ENCODE measurements at places on chromosomes 11 and 22.

DNA sequence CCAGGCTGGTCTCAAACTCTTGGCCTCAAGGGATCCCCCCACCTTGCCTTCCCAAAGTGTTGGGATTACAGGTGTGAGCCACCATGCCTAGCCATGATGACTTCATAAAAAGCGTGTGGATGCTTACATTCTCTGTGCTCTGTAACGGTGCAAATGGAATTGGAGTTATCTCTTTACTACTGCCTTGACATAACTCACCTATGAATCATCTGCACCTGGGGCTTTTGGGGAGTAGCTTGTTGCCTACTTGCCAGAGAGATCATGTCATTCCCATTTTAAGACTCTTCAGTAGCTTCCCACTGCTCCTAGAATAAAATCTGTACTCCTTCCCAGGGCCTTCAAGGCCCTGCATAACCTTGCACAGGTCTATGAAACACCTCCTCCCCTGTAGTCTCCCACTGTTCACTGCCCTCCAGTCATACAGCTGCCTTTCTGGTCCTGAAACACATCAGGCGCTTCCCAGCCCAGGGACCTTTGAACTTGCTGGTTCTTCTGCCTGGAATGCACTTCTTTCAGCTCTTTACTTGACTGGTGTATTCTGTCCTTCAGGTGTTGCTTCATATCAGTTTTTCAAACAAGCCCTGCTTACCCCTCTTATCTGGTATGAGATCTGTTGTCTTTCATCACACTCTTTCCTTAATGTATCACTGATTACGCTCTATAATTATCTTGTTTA, 19.6 kb upstream of the MOGAT2 start:
- no peaks in the 10 kb centered on the region for H3K4me1 ChIP-seq
- no peaks in the 10 kb centered on the region for H3K36me3 ChIP-seq
- H3K4me3 ChIP-seq: no peak overlapping the region
- DNase-seq: no peak
- H3K27ac ChIP-seq: no peak overlapping the region

DNA sequence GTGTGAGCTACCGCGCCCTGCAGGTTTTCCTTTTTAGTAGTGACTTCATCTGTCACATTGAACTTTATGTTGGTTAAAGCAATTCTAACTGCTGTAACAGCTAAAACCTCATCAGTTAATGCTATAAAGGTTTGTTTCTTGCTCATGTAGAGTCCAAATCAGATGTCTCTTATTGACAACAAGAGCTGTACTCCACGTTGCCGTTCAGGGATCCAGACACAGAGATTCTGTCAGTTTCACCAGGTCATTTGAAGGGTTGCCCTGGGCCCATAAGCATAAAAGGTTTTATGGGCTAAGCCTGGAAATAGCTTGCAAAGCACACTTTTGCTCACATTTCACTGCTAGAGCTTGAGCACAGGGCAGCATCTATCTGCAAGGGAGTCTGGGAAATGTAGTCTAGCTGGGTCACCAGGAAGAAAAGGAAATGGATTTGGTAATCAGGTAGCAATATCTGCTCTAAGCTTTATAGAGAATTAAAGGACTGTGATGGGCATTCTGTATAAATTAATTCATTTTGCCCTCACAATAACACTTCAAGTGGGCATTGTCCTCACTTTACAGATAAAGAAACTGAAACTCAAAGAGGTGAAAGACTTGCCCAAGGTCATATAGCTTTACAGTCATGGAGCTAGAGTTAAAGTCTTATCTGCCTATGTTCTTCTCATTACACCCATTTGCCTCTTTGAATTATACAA, 25.2 kb upstream of the PTPRJ start:
- no peak overlapping the region for H3K4me3 ChIP-seq
- DNase-seq: no peak
- no peaks in the 10 kb centered on the region for H3K27me3 ChIP-seq
- H3K27ac ChIP-seq: no peak overlapping the region

DNA sequence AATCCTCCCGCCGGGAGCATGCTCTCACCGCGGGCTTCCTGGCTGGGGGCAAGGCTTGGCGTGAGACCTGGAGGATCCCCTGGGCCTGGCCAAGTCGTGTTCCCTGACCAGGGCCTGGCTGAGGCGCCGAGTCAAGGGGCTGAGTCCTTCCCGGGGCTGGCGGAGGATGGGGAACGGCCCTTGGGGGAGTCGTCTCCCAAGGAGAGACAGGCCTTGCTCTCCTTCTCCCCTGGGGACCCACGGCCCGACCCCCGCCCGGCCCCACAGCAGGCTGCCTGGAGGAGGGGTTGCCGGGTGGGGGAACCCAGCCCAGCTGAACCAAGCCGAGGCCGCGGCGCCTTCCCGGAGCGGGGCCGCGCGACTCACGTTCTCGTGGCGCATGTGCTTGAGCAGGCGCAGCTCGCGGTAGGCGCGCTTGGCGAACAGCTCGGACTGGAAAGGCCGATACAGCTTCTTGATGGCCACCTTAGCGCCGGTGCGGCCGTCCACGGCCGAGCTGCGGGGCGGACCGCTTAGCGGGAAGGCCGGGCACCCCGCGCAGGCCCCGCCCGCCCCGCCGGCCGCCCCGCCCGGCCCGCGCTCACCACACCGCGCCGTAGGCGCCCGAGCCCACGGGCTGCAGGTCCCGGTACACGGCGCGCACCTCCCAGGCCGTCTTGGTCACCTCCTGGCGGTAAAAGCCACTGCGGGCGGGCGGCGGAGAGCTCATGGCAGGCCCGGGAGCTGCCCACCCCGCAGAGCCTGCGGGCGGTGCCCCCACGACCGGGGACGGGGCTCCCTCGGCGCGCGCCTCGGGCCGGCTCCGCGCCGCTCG, 475 bp downstream of the MAPK12 start:
- H3K36me3 ChIP-seq: no peaks in the 10 kb centered on the region
- no peak for DNase-seq
- no peak overlapping the region for H3K4me3 ChIP-seq
- H3K27me3 ChIP-seq: no peaks in the 10 kb centered on the region
- H3K4me1 ChIP-seq: peaks cover 4% of the 10 kb centered on the region
- H3K27ac ChIP-seq: no peak overlapping the region

DNA sequence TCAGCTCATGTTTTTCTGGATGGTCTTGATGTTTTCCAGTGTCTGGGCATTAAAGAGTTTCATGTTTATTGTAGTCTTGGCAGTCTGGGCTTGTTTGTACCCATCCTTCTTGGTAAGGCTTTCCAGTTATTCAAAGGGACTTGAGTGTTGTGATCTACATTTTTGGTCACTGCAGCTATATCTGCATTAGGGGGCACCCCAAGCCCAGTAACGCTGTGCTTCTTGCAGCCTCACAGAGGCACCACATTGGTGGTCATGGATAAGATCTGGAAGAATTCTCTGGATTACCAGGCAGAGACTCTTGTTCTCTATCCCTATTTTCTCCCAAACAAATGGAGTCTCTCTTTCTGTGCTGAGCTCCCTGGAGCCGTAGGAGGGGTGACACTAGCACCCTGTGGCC, 451.5 kb upstream of the FAT3 start:
- H3K27ac ChIP-seq: no peak overlapping the region
- no peak overlapping the region for H3K4me3 ChIP-seq
- no peaks in the 10 kb centered on the region for H3K36me3 ChIP-seq

GRCh38 chr11:132937016-132937415, 595.3 kb downstream of the OPCML start:
- no peak overlapping the region for H3K4me3 ChIP-seq
- H3K36me3 ChIP-seq: no peaks in the 10 kb centered on the region
- H3K4me1 ChIP-seq: no peaks in the 10 kb centered on the region
- no peak overlapping the region for H3K27ac ChIP-seq
- DNase-seq: no peak

DNA sequence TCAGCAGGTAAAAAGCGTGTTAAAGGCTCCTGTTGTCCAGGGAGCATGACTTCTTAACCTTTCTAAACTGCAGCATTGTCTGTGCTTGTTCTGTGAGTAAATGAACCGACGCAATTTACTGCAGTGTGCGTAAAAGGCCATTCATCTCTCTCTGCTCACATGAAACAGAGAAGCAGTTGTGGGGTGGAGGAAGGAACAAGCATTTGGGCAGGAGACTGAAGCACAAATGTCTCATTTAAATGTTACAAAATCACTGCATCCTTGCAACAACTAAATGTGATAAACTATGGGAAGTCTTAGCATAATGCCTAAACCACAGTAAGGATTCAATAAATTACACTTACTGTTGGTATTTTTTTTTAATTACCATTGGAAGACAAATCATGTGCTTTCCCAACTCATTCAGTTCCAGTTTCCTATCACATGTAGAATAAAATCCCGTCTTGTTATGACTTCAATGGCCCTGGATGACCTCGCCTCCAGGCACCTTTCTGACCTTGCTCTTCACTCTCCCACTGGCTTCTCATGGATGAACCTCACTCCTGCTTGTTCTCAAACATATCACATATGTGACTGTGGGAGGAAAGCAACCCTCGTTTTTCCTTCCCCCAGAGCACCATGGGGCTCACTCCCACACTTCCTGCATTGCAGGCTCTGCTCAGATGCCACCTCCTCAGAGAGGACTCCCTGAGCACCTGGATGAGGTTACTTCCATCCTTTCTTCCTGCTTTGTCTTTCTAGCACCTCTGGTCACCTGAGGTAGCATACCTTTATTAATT, 21.6 kb upstream of the RFPL2 start:
- no peaks in the 10 kb centered on the region for H3K36me3 ChIP-seq
- H3K27ac ChIP-seq: no peak overlapping the region
- no peak for DNase-seq
- no peak overlapping the region for H3K4me3 ChIP-seq

All from CD4-positive, alpha-beta memory T cell (primary cell).